Activated naive CD8-positive, alpha-beta T cell treated with anti-CD3 and anti-CD28 coated beads, Interleukin-2, amount 10 ng/mL, durations not matched to agents 7 days and 5 days (primary cell): ENCODE measurements at places on chromosomes 2 and 18. TPM values are rescaled to one million over a fixed set of nuclear protein-coding genes. Genes with fewer than 3 reads are reported as not detected.

MTHFD2 gene
- total RNA-seq = 130 TPM

RETSAT gene
- total RNA-seq = 29.7 TPM

PROKR1 gene
- total RNA-seq = not detected

ABCG5 gene
- not detected for total RNA-seq

STPG4 gene
- total RNA-seq = 0.74 TPM

CXCR1 gene
- 0.19 TPM for total RNA-seq

TAF4B gene
- total RNA-seq = 7.3 TPM

PSMD14 gene
- 46.4 TPM for total RNA-seq

CCDC68 gene
- not detected for total RNA-seq

SMIM21 gene
- total RNA-seq = not detected

IL1RL1 gene
- total RNA-seq = not detected

KIF5C gene
- 13.3 TPM for total RNA-seq

UGT1A3 gene
- total RNA-seq = not detected

CGREF1 gene
- 1.6 TPM for total RNA-seq

HAT1 gene
- total RNA-seq = 54.5 TPM

CFAP221 gene
- total RNA-seq = not detected

FOXI3 gene
- not detected for total RNA-seq

MOCOS gene
- 0.23 TPM for total RNA-seq

DTNA gene
- total RNA-seq = not detected

MYOM1 gene
- 3.3 TPM for total RNA-seq

SS18 gene
- total RNA-seq = 64.3 TPM

PRKAG3 gene
- not detected for total RNA-seq

NYAP2 gene
- total RNA-seq = not detected

LYG2 gene
- total RNA-seq = not detected

POU3F3 gene
- not detected for total RNA-seq

SLC40A1 gene
- total RNA-seq = 4.1 TPM

RAX gene
- not detected for total RNA-seq

IL36A gene
- total RNA-seq = not detected

CDH2 gene
- total RNA-seq = not detected

COLEC12 gene
- 0.06 TPM for total RNA-seq

GULP1 gene
- not detected for total RNA-seq

SERPINB12 gene
- not detected for total RNA-seq

NT5C1B gene
- total RNA-seq = not detected

TBC1D8 gene
- total RNA-seq = 0.79 TPM

ABCG8 gene
- not detected for total RNA-seq

FOXD4L1 gene
- 0.47 TPM for total RNA-seq

DYNAP gene
- not detected for total RNA-seq

DSG3 gene
- not detected for total RNA-seq

ACAA2 gene
- total RNA-seq = 83.3 TPM

EMILIN1 gene
- 0.91 TPM for total RNA-seq
